Mesendoderm (in vitro differentiated cells): ENCODE measurements at places on chromosomes 3 and 15.

- H3K36me3 ChIP-seq, result no peaks in the 10 kb centered on the region
- H3K4me1 ChIP-seq, result peaks cover 3% of the 10 kb centered on the region
- H3K27me3 ChIP-seq, result no peaks in the 10 kb centered on the region
- no peak overlapping the region for H3K4me3 ChIP-seq
- no peak overlapping the region for H3K27ac ChIP-seq
- no peak for DNase-seq
Measured at GRCh38 chr15:34213690-34214089, 3.8 kb upstream of the KATNBL1 start.

DNA sequence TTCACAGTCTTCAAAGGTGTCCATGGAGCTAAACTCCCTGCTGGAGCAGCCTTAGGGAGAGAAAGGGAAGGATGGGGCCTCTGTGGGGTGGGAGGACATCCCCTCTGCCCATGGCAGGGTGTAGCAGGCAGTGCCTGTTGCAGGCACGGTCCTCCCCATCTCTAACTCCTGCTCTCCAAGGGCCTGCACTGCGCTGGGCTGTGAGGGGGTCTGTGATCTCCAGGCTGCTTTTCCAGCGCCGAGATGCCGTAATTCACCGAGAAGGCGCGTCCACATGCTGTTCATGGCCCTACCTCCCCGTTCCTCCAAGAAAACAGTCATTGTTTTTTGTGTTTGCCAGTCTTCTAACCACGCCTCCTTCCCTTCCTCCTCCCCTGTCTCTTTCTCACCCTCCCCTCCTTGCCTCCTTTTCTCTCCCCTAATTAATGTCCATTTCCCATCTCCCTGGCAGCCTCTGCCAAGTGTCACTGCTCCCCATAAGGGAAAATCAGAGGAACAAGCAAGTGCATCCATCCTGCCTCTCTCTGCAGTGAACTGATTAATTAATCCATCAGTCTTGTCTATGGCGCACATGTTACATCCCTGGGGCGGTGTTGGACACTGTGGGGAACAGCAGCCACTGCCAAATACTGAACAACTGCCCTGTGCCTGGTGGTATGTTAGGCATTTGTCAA lies 17.7 kb upstream of the LAMP3 start:
- DNase-seq, result peak; percentile 64
- no peak overlapping the region for H3K4me3 ChIP-seq
- H3K27ac ChIP-seq, result no peak overlapping the region
- H3K36me3 ChIP-seq, result no peaks in the 10 kb centered on the region
- no peaks in the 10 kb centered on the region for H3K27me3 ChIP-seq

GRCh38 chr3:44001072-44001471 lies 240.6 kb upstream of the TOPAZ1 start:
- no peak overlapping the region for H3K27ac ChIP-seq
- H3K27me3 ChIP-seq, result peaks cover 12% of the 10 kb centered on the region
- DNase-seq, result no peak
- H3K4me1 ChIP-seq, result no peaks in the 10 kb centered on the region
- H3K36me3 ChIP-seq, result no peaks in the 10 kb centered on the region

GRCh38 chr15:88267720-88268119 lies 11.2 kb upstream of the NTRK3 start:
- H3K27ac ChIP-seq, result no peak overlapping the region
- H3K36me3 ChIP-seq, result no peaks in the 10 kb centered on the region
- H3K27me3 ChIP-seq, result peaks cover 2% of the 10 kb centered on the region
- no peak for DNase-seq

- no peak overlapping the region for H3K4me3 ChIP-seq
- H3K27me3 ChIP-seq, result no peaks in the 10 kb centered on the region
- no peak overlapping the region for H3K27ac ChIP-seq
Measured at GRCh38 chr3:135240426-135240825, 445.4 kb downstream of the EPHB1 start.

- no peaks in the 10 kb centered on the region for H3K36me3 ChIP-seq
- H3K4me3 ChIP-seq, result no peak overlapping the region
- no peak for DNase-seq
- no peak overlapping the region for H3K27ac ChIP-seq
- H3K27me3 ChIP-seq, result no peaks in the 10 kb centered on the region
- H3K4me1 ChIP-seq, result no peaks in the 10 kb centered on the region
Measured at GRCh38 chr3:45367453-45367871, 20.9 kb upstream of the LARS2 start.

- no peak overlapping the region for H3K27ac ChIP-seq
- no peak overlapping the region for H3K4me3 ChIP-seq
- no peaks in the 10 kb centered on the region for H3K36me3 ChIP-seq
Measured at GRCh38 chr15:62164014-62164395, 1.1 kb downstream of the C2CD4B start.

- no peaks in the 10 kb centered on the region for H3K27me3 ChIP-seq
- DNase-seq, result no peak
- no peak overlapping the region for H3K4me3 ChIP-seq
- H3K36me3 ChIP-seq, result no peaks in the 10 kb centered on the region
Measured at GRCh38 chr3:152289708-152290107, 21.0 kb downstream of the MBNL1 start.

- H3K36me3 ChIP-seq, result no peaks in the 10 kb centered on the region
- H3K27me3 ChIP-seq, result no peaks in the 10 kb centered on the region
- DNase-seq, result no peak
- H3K4me1 ChIP-seq, result peaks cover 5% of the 10 kb centered on the region
- no peak overlapping the region for H3K4me3 ChIP-seq
Measured at GRCh38 chr3:184765730-184766074, 46.3 kb upstream of the VPS8 start.

DNA sequence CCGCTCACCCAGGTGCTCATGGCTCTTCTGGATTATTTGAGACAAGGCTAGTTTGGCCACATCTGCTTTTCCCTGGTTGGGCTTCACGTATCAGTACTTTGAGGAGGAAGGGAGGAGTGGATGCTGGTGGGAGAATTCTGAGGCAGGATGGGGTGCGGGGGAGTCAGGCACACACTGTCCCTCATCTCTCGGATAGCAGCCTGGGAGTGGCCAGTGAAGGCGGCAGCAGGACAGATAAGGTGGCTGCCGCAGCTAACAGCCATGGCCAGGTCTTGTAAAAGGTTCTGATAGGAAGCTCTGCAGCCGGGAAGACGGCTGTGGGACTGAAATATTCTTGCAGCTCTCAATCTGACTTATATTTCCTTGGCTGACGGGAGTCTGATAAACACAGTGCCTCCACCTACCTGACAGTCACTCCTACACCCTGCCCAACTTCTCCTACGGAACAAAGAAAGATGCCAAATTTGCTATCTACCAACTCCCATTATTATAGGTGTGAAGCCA lies 87.3 kb downstream of the MESD start:
- no peak overlapping the region for H3K27ac ChIP-seq
- no peaks in the 10 kb centered on the region for H3K36me3 ChIP-seq
- H3K4me1 ChIP-seq, result peaks cover 3% of the 10 kb centered on the region
- DNase-seq, result no peak

GRCh38 chr15:93088200-93088980 lies 621 bp downstream of the RGMA start:
- H3K4me1 ChIP-seq, result no peaks in the 10 kb centered on the region
- DNase-seq, result peak; percentile 54
- H3K36me3 ChIP-seq, result no peaks in the 10 kb centered on the region
- H3K27me3 ChIP-seq, result peaks cover 14% of the 10 kb centered on the region
- H3K4me3 ChIP-seq, result no peak overlapping the region
- H3K27ac ChIP-seq, result no peak overlapping the region

- no peaks in the 10 kb centered on the region for H3K27me3 ChIP-seq
- H3K4me1 ChIP-seq, result no peaks in the 10 kb centered on the region
- DNase-seq, result no peak
- no peak overlapping the region for H3K4me3 ChIP-seq
Measured at GRCh38 chr3:155549087-155549486, 195.8 kb downstream of the PLCH1 start.

DNA sequence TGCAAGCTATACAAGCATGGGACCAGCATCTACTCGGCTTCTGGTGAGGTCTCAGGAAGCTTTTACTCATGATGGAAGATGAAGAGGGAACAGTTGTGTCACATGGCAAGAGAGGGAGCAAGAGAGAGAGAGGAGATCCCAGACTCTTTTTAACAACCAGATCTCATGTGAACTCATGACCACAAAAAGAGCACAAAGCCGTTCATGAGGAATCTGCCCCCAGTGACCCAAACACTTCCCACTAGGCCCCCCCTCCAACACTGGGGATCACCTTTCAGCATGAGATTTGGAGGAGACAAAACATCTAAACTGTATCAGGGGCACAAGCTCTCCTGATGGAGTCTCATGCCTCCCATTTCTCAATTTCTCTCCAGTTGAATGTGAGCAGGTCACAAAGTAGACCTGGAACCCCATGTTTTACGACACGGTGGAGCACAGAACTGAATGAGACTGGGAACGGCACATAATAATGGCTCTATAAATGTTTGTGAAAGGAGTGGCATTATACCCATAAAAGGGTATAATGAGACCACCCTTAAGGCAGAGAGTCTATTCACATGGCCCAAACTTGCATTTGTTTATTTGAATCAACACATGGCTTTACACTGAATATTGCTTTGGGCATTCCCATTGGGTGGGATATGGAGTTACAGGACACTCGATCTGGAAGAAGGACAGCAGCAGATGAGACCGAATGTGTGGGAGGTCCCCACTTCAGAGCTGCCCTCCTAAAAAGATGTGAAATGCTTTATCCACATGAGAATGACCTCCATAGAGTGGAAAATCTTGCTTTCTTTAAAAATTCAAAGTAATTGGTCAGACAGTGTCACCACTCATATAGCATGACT lies 38.8 kb downstream of the IL16 start:
- H3K27ac ChIP-seq, result no peak overlapping the region
- no peaks in the 10 kb centered on the region for H3K36me3 ChIP-seq
- no peak overlapping the region for H3K4me3 ChIP-seq

DNA sequence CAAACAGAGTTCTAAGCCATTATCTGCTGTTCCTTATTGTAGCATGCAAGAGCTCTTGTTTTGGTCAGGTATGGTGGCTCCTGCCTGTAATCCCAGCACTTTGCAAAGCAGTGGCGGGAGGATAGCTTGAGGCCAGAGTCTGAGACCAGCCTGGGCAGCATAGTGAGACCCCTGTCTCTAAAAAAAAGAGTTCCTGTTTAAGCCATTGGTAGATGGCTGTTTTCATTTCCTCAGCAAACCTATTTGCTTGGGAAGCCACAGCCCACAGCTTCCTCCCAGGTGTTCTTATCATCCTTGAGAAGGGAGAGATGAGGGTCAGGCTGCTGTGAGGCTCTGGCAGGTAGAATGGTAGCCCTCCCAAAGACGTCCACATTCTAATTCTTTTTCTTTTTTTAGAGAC lies 24.4 kb upstream of the FAM81A start:
- no peaks in the 10 kb centered on the region for H3K4me1 ChIP-seq
- no peak overlapping the region for H3K27ac ChIP-seq
- H3K27me3 ChIP-seq, result no peaks in the 10 kb centered on the region
- no peaks in the 10 kb centered on the region for H3K36me3 ChIP-seq
- no peak for DNase-seq
- H3K4me3 ChIP-seq, result no peak overlapping the region

DNA sequence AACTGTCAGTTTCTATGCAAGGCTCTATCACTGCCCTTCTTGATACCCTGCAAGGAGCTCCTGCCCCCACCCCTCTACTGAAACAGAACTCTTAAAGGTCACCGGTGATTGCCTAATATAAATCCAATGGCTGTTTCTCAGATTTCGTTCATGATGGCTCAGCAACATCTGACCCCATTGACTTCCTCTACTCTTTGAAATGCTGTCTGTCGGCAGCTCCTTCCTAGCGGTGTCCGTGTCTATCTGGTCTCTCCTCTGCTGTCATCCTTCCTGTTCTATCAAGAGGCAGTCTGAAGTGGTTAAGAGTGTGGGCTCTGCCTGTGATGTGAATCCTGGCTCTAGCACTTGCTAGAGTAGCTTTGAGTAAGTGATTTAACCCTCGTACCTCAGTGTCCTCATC lies 5.5 kb downstream of the TMEM266 start:
- H3K36me3 ChIP-seq, result no peaks in the 10 kb centered on the region
- no peak overlapping the region for H3K4me3 ChIP-seq
- DNase-seq, result no peak
- H3K27ac ChIP-seq, result no peak overlapping the region
- H3K4me1 ChIP-seq, result peaks cover 3% of the 10 kb centered on the region

DNA sequence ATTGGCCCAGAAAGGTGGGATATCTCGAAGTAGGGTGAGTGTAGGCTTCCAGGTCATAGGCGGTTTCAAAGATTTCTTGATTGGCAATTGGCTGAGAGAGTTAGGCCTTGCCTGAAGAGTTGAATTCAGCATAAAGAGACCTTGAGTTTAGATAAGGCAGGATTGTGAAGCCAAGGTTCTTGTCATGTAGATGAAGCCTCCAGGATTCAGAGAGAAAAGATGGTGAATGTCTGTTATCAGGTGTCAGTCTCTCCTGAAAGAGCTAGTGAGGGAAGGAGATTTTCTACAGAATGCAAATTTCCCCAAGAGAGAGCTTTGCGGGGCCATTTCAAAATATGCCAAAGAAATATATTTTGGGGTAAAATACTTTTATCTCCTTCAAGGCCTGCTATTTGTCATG lies 217.0 kb upstream of the TLE3 start:
- H3K4me3 ChIP-seq, result no peak overlapping the region
- peaks cover 31% of the 10 kb centered on the region for H3K4me1 ChIP-seq
- no peaks in the 10 kb centered on the region for H3K27me3 ChIP-seq
- DNase-seq, result peak; percentile 93
- H3K27ac ChIP-seq, result peak overlapping the region; percentile 72
